Neural crest cell (in vitro differentiated cells): ENCODE measurements at places on chromosomes 5 and 9. TPM values are rescaled to one million over a fixed set of nuclear protein-coding genes. Genes with fewer than 3 reads are reported as not detected.

ZDHHC11B gene
- total RNA-seq, result 3.0 and 3.5 TPM in 2 replicates

MCCC2 gene
- total RNA-seq, result 43.4 and 43.7 TPM in 2 replicates

SLIT3 gene
- total RNA-seq, result 12.6 and 13.3 TPM in 2 replicates

TAF11L6 gene
- total RNA-seq, result not detected in 2 replicates

RNF208 gene
- 9.7 and 10.1 TPM in 2 replicates for total RNA-seq

ARL14EPL gene
- not detected in 2 replicates for total RNA-seq
